ENCODE measurements at places on chromosomes 1 and 21.

- no peak for DNase-seq
Measured at GRCh38 chr1:68433395-68433794, 16.4 kb downstream of the RPE65 start.

DNA sequence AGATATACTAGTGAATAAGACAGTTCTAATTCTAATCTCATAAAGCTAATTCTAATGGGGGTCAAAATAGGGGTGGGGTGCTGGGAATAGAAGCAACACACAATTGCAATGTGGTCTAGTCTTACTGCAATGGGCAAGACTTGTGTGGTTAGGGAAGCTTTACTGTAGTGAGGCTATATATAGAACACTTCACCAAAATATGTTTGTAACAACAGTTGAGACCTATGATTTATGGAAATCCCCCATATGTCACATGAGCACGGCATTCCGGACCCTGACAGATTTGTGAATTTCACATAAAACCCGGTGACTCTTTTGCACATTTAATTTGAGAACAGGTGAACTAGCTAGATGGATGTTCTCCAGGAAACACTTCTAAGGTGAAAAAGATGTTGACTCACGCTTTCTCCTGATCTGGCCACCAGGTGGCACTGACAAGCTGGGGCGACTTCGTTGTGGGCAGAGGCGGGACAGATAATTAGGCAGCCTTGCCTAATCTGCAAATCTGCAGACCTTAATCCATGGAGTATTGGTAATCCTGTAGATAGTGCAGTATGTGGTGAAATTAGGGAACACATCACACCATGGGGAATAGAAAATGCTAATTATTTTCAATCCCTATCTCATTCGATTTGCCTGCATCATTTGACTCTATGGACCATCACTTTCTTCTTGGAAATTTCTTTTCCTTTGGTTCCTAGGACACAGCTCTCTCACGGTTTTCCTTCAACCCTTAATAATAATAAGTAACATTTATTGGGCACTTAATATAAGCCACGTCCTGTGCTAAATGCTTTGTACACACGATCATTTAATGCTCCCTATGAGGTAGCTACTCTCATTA is 37.7 kb downstream of the KIAA0040 start:
- DNase-seq = peak; percentile 72

- DNase-seq = no peak
Measured at GRCh38 chr1:61372944-61373343, 290.6 kb downstream of the NFIA start.

- no peak for DNase-seq
Measured at GRCh38 chr1:36268981-36269380, 37.2 kb upstream of the SH3D21 start.

DNA sequence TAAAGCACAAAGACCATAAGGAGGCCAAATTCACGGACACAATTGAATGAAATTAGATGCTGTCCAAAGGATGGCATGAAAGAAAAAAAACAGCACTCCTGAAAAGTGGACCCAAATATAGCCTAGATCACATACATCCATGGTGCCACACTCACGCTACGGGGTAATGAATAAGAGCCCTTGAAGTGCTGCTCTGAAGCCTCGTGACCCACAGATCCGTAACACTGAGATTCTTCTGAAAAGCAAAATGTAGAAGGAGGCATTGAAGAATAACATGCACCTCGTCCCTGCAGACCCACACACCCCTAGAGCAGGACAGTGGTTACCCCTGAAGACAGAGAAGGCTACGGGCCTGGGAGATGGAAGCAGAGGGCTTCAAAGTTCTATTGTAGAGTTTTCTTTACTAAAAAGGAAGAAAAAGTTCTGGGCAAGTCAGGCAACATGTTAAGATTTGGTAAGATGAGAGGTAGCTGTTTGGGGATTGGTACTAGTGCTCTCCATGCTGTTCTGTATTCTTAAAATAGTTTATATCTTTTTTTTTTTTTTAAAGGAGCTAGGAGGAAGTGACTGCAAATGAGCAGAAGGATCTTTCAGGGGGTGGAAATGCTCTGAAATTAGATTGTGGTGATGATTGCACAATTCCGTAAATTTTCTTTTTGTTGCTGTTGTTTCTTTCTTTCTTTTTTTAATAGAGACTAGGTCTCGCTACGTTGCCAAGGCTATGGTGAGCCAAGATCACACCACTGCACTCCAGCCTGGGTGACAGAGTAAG is 4.1 kb upstream of the ITGB2 start:
- DNase-seq = no peak

DNA sequence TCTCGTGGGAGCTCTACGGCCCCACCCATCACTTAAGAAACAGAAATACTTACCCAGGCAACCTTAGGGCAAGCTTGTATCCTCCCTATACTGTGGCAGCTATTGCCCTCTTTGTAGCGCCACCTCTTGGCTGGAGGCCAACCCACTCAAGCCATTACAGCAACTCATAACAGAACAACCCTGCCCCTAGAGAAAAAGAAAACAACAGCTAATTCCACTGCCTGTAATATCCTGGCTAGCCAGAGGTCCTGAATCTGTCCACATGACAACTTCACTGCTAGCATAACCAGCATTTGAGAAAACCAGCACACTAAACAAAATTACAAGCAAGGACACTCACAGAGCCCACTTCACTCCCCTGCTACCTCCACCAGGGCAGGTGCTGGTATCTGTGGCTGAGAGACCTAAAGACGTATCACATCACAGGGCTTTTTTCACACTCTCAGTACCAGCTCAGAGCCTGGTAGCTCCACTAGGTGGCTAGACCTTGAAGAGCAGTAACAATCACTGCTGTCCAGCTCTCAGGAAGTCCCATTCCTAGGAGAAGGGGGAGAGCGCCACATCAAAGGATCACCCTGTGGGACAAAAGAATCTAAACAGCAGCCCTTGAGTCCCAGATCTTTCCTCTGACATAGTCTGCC is 14.5 kb upstream of the MX1 start:
- no peak for DNase-seq

DNA sequence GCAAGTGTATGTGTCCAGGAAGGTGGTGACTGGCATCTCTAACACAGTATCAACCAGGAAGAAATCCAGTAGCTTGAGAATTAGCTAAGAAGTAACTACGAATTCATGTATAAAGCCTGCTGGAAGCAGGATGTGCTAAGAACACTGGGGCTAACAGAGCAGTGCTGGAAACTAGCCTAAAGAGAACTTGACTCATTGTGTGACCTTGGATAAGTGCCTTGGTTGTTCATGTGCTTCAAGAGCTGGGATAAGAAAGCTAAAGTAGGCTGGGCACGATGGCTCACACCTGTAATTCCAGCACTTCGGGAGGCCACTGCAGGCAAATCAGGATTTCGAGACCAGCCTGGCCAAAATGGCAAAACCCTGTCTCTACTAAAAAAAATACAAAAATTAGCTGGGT is 186.9 kb downstream of the RRAGC start:
- DNase-seq = no peak

DNA sequence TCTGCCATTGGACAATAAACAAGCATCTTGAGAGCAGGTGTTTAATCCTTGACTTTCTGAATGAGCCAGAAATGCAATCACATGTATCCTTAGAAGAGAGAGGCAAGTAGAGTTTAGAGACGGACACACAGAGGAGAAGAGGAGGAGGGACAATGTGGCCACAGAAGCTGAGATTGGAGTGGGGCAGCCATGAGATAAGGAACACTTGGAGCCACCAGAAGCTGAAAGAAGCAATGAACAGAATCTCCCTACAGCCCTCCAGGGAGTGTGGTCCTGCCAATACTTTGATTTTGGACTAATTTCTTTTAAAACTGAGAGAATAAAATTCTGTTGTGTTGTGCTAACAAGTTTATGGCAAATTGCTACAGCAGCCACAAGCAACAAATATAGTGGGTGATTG is 141.0 kb downstream of the ATP6V1G3 start:
- no peak for DNase-seq

- DNase-seq = no peak
Measured at GRCh38 chr1:171805395-171806115, 24.1 kb downstream of the METTL13 start.

DNA sequence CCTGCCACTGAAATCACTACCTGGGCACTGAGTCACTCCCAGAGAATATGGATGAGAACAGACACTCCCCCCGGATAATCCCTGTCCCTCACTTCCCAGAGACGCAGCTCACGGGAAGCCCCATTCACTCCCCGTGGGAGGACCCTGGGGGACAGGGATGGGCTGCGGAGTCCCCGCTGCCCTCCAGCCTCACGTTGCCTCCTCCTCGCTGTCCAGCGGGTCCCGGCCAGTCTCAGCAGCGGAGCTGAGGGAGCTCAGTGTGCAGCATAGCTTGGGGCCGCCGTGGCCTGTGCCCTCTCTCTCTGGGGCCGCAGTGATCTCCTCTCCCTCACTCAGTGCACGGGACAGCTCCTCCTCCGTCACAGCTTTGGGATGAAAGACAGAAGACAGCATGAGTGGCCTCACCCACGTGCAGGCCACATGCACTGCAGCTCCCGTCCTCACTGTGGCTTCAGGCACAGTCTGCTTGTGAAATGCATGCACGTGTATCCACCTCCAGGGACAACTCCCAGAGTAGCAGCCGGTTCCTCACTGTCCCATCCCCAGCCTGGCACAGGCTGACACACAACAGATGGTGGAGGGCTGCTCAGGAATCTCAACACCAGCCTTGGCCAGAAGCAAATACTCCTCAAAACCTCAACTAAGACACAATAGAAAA is 7.4 kb downstream of the CFAP410 start:
- no peak for DNase-seq

DNA sequence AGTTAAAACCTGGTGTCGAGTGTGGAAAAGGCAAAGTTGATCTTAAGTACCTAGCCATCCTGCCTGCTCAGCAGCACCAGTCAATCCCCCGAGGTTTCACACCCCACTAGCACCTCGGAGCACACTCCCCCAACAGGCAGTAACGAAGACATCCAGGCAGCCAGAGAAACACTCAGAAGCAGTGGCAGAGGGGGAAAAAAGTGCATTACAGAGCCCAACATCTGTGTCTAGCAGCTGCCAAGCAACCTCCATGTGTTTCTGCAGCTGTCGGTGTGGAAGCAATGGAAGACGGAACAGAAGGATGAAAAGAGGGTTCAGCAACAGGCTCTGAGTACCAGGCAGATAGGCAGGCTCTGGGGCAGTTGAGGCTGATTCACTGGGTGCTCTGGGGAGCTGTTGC is 73.4 kb upstream of the PROX1 start:
- DNase-seq = no peak

- DNase-seq = peak; percentile 11
Measured at GRCh38 chr1:181318858-181319235, 164.5 kb upstream of the CACNA1E start.

DNA sequence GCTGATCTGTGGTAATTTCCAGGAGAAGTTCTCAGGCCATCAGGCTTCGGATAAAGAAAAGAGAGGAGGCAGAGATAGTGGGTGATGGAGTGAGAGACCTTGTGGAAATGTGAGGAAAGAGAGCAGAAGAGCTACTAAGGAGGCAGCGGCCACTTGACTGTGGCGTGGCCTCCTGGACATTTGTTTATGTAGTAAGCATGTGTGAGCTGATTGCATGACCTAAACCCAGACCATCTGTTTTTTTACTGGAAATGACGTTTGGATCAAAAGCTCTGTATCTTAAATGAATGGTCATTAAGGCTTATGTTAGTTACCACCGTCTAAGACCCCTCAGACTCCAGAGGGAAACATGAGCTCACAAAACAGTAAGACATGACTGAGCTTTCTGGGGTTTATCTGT is 13.6 kb downstream of the ATP1B1 start:
- no peak for DNase-seq

- no peak for DNase-seq
Measured at GRCh38 chr1:180934563-180934962, 21.9 kb downstream of the KIAA1614 start.

GRCh38 chr1:223765719-223766340 is 53.5 kb downstream of the CAPN2 start:
- DNase-seq = no peak

GRCh38 chr1:17086751-17087150 is 32.5 kb downstream of the PADI2 start:
- no peak for DNase-seq

GRCh38 chr21:43603233-43603626 is 56.1 kb downstream of the HSF2BP start:
- no peak for DNase-seq

DNA sequence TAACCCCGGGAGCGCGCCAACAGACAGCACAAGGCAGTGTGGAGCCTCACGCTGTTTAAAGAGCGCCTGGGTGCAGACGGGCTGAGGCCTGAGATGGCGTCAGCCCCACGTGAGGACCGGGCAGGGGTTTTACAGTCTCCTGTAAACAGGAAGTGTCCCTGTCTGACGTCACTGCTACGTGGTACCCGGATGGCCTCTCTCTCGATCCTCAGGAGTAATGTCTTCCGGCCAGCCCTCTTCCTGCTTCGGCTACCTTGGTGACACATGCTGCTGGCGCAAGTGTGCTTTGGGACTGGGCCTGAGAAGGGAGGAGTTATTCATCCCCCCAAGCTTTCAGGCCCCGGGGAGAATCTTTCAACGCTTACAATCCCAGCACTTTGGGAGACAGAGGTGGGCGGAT is 41.2 kb downstream of the CNST start:
- no peak for DNase-seq

GRCh38 chr21:33039536-33039935 is 13.8 kb downstream of the OLIG2 start:
- no peak for DNase-seq

GRCh38 chr1:41500378-41500777 is 15.9 kb upstream of the EDN2 start:
- no peak for DNase-seq

GRCh38 chr1:243407284-243408018 is 151.6 kb downstream of the SDCCAG8 start:
- no peak for DNase-seq

GRCh38 chr21:26449161-26449560 is 123.9 kb downstream of the CYYR1 start:
- no peak for DNase-seq

GRCh38 chr1:227733751-227734545 is 1.2 kb downstream of the JMJD4 start:
- DNase-seq = no peak

GRCh38 chr1:198121056-198121826 is 35.6 kb upstream of the NEK7 start:
- DNase-seq = no peak

DNA sequence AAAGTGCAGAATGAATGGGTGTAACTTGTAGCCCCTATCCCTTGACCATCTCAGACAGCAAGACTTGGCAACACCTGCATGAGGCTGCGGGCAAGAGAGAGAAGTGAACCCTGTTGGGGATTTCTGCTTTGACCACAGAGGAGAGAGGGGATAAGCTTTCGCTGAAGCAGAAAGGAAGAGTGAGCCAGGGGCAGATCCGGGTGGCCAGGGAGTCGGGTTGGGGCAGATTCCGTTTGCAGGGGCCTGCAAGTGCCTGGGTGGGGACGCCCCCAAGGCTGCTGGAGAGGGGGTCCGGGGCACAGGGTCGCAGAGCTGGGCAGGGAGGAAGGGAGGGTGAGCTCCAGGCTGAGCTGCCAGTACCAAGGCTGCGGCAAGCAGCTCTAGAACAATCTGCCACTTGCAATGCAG is 25.3 kb upstream of the PIK3CD start:
- DNase-seq = no peak

DNA sequence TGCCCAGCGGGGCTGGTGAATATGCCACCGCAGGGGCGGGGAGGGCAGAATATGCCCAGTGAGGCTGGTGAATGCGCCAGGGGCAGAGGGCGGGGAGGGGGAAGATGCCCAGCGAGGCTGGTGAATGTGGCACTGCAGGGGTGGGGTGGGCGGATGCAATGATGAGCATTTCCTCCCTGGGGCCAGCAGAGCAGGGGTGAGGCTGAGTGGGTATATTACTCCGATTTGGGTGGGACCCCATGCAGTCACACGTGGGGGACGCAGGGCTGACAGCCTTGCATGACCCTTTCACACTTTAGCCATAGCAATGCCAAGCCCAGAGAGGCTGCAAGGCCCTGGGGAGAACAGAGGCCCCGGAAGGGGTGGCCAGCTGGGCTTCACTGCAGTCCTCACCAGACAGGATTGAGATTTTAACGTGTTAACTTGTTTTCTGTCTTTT is 9.3 kb upstream of the SLX9 start:
- DNase-seq = peak; percentile 45
